CD4-positive, alpha-beta T cell (primary cell): ENCODE measurements at places on chromosomes 13 and 19. TPM values are rescaled to one million over a fixed set of nuclear protein-coding genes. Genes with fewer than 3 reads are reported as not detected.

DNA sequence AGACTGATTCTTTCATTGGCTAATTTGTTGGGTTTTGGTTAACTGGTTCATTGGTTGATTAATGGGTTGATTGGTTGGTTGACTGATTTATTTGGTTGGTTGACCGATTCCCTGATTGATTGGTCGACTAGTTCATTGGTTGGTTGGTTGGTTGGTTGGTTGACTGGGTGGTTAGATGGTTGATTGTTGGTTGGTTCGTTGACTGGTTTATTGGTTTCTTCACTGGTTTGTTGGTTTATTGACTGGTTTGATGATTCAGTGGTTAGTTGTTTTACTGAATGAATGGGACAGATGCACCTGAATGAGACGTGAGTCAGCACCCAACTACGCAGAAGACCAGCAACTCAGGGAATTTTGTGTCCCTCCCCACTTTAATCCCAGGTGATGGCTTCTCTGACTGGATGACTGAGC lies 2.7 kb upstream of the NUP62 start:
- peaks cover 58% of the 10 kb centered on the region for H3K4me1 ChIP-seq
- H3K36me3 ChIP-seq = peaks cover 7% of the 10 kb centered on the region
- no peaks in the 10 kb centered on the region for H3K27me3 ChIP-seq
- no peak for DNase-seq

DNA sequence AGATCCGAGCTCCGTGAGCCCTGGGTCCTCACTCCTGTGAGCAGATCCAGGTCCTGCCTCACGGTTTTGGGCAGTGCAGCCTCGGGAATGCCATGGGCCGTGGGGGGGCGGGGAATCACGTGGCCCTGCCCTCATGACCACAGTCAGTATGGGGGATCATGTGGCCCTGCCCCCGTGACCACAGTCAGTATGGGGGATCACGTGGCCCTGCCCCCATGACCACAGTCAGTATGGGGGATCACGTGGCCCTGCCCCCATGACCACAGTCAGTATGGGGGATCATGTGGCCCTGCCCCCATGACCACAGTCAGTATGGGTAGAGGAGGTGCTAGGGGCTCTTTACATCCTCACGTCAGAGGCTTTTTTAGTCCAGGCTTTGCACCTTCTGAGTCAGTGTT lies 64.3 kb upstream of the F7 start:
- no peaks in the 10 kb centered on the region for H3K27me3 ChIP-seq
- H3K4me3 ChIP-seq = no peak overlapping the region
- DNase-seq = no peak
- H3K27ac ChIP-seq = no peak overlapping the region
- no peaks in the 10 kb centered on the region for H3K4me1 ChIP-seq
- peaks cover 3% of the 10 kb centered on the region for H3K36me3 ChIP-seq

GRCh38 chr13:44191504-44192171 lies 182.0 kb upstream of the SERP2 start:
- peak overlapping the region; percentile 32 for H3K4me3 ChIP-seq
- no peaks in the 10 kb centered on the region for H3K27me3 ChIP-seq
- H3K27ac ChIP-seq = no peak overlapping the region
- no peaks in the 10 kb centered on the region for H3K36me3 ChIP-seq

- no peak overlapping the region for H3K4me3 ChIP-seq
- no peak for DNase-seq
- no peak overlapping the region for H3K27ac ChIP-seq
- no peaks in the 10 kb centered on the region for H3K27me3 ChIP-seq
These were observed 18.9 kb downstream of the ATP11A start for GRCh38 chr13:112708560-112709240.

GRCh38 chr13:48404952-48405351 lies 8.0 kb downstream of the LPAR6 start:
- H3K36me3 ChIP-seq = peaks cover 3% of the 10 kb centered on the region
- DNase-seq = no peak
- no peak overlapping the region for H3K4me3 ChIP-seq
- H3K27ac ChIP-seq = no peak overlapping the region
- H3K27me3 ChIP-seq = no peaks in the 10 kb centered on the region

The C1QTNF9 gene
- not detected for total RNA-seq

The KRTDAP gene
- not detected for total RNA-seq

The RFPL4A gene
- not detected for total RNA-seq

The ZNF285 gene
- total RNA-seq = 0.16 TPM
